ENCODE measurements at places on chromosomes 5 and 9. TPM values are rescaled to one million over a fixed set of nuclear protein-coding genes. Genes with fewer than 3 reads are reported as not detected.

- H3K36me3 ChIP-seq: no peaks in the 10 kb centered on the region
- H3K4me1 ChIP-seq: no peaks in the 10 kb centered on the region
- no peak for DNase-seq
- H3K27me3 ChIP-seq: peaks cover 4% of the 10 kb centered on the region
These were observed 26.4 kb upstream of the RNF130 start for GRCh38 chr5:180097926-180098325.

- H3K36me3 ChIP-seq: no peaks in the 10 kb centered on the region
- H3K27ac ChIP-seq: no peak overlapping the region
- DNase-seq: no peak
- H3K4me1 ChIP-seq: no peaks in the 10 kb centered on the region
- H3K27me3 ChIP-seq: 0 out of 2 replicates have a peak, but pooled peaks cover 6% of the 10 kb centered on the region
These were observed 56.8 kb upstream of the TBCA start for GRCh38 chr5:77832938-77833337.

- DNase-seq: no peak
- H3K4me1 ChIP-seq: no peaks in the 10 kb centered on the region
- no peaks in the 10 kb centered on the region for H3K27me3 ChIP-seq
These were observed 713.4 kb upstream of the ACO1 start for GRCh38 chr9:31671011-31671410.

DNA sequence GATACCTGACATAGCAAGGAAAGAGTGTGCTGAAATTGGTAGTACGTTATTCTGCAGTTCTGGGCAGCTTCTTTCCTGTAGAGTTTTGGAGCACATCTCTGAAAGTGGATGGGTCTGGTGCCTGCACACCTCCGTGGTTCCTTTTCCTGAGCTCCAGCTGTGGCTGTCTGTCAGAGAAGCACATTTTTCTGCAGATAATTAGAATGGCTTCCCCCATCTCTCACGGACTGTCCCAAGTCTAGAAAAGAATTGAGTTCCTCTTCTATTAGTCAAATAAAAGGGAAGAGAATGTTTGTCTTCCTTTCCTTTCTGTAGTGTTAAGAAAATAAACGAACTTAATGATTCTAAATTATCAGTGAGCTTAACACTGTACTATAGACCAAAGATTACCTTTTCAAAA is 55.7 kb downstream of the VCAN start:
- peaks cover 12% of the 10 kb centered on the region for H3K4me1 ChIP-seq
- H3K27me3 ChIP-seq: no peaks in the 10 kb centered on the region
- H3K27ac ChIP-seq: no peak overlapping the region
- DNase-seq: no peak
- H3K4me3 ChIP-seq: no peak overlapping the region

Gene GABRP
- not detected for total RNA-seq
